ENCODE measurements at places on chromosomes 11 and 22. TPM values are rescaled to one million over a fixed set of nuclear protein-coding genes. Genes with fewer than 3 reads are reported as not detected.

C11orf97 gene
- total RNA-seq, result not detected

- DNase-seq, result no peak
These were observed 24.2 kb downstream of the MFNG start for GRCh38 chr22:37461961-37462360.

- DNase-seq, result no peak
These were observed 715.8 kb upstream of the LRRC4C start for GRCh38 chr11:42175203-42175602.

ROM1 gene
- total RNA-seq, result 2.9 TPM

GRCh38 chr11:3903207-3903896, 47.9 kb downstream of the STIM1 start:
- no peak for DNase-seq

DNA sequence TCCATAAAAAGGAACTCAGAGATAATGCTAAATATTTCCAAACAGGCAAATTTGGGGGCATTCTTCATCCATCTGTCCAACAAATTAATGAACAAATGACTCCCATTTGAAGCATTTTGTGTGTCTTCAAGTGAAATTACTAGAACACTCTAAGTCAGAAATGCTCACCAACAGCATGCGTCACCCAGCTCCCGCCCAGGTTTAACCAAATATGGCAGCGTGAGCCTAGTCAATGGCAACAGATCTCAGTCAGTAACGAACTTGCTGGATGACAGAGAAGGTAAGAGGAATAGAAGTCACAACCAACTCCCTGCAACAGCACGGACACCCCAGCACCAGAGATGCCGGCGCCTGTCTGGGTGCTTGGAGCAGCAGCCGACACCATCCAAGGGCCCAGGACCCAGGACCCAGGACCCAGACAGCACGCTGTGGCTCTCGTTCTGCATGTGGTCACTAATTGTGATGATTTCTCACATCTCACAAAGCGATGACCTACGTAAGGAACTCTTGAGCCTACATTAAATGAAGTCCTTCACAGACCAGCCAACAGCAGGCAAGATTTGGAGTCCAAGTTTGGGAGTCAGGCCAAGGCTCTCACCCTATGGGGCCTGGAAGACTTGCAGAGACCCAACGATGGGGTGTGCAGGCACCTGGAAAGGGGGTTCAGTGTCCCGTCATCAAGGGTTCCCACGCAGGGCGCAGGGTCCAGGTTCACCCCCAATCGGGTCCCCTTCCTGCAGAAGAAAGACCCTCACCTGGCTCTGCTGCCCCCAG, 556.9 kb downstream of the BRD1 start:
- DNase-seq, result no peak

- DNase-seq, result peak; percentile 64
These were observed 12.8 kb downstream of the PRR5 start for GRCh38 chr22:44714703-44715350.

LRRC74B gene
- total RNA-seq, result not detected

DNA sequence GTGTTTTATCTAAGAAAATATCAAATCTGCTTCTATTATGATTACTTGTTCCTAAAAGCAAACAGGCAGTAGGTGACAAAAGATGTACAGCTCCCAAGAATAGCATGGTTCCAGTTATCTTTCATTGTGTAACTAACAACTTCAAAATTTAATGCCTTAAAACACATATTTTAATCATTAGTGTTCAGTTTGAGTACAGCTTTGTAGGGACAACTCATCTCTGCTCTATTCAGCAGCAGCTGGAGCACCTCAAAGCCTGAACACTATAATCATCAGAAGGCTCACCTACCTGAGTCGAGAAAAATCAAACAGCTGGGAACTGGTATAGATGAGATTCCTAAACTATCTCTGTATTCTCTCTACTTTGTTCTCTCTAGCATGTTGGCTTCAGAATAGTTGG, 24.3 kb upstream of the OR5B12 start:
- no peak for DNase-seq

DNA sequence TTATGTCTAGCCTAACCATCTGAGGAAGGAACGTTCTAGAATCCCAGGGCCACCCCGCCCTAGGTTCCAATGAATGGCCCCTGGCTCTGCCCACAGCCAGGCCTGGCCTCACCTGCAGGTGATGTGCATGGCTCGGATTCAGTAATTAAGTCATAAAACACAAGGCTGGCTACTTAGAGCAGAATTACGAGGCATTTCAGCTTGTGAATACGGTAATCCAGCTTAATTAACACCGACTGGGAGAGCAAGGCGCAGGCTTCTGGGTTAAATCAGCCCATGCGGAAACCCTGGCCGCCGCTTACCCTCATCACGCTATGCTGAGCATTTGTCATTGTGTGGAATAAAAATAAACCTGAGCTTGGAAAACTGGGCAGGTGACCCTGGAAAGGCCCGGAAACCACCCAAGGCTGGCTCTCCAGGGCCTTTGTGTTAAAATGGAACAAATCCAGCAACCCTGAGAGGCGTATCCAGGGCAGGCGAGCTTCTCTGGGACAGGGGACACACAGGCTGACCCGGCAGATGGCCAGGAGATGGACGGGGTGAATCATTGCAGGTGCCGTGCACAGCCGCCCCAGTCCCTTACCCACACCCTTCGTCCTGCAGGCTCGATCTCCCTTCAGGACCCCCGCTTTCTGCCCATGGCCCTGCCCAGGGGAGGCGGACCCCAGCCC, 220.2 kb downstream of the CTTN start:
- DNase-seq, result no peak

DNA sequence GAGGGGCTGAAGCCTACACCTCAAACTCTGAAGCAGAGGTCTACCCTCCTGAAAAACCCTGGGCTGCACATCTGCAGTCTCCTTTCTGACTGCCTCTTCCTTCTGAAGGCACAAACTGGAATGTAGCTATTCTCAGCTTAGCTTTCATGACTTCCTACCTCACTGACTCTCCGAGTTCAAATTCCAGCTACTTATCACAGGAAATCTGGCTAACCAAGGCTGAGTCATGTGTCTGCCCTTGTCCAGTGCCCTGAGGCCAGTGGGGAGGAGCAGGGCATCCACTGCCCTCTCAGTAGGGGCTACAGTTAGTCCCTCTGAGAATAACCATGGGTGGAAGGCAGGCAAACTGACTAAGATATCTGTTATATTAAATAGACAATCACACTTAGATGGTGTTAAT, 29.2 kb downstream of the PDGFD start:
- no peak for DNase-seq

DNA sequence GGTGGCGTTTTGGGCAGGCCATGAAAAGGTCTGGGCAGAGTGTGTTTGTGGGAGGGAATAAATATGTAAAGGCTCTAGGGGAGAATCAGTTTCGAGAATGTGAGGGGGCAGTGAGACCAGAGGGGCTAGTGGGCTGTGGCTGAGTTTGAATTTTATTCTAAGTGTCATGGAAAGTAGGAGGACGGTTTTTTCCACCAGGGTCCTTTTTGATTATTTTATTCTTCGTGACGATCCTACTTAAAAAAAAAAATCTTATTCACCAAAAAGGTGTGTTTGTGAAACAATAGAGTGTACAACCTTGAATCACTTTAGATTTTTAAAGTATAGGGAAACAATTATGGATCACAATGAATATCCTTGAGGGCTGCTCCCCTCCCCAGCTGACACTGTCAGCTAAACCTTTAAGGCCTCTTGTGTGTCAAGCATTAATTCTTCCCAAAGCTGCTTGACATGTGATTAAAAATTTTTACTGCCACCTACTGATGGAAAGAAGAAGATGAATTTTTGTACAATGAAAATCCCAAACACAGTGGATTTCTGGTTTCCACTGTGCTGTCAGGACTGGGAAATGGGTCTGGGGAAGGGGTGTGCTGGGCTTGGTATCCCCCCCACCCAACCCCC, 107.5 kb upstream of the OR4B1 start:
- no peak for DNase-seq

- peak; percentile 42 for DNase-seq
These were observed 3.1 kb upstream of the TNNT3 start for GRCh38 chr11:1916132-1916985.

DNA sequence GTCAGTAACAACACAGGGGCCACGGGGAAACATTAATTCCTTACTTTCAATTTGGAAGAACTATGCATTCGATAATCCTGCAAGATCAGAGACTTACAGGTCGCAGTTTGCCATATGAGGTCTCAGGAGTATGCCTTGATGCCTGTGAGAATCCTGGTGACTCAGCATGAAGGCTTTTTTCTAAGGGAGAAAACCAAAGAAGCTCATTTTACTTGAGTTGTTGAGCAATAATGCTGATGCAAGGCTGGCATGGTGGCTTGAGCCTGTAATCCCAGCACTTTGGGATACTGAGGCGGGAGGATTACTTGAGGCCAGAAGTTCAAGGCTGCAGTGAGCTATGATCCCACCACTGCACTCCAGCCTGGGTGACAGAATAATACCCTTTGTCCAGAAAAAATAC, 26.6 kb downstream of the ATG16L2 start:
- DNase-seq, result no peak

- no peak for DNase-seq
These were observed 140.2 kb upstream of the TIMP3 start for GRCh38 chr22:32661296-32661695.

DNA sequence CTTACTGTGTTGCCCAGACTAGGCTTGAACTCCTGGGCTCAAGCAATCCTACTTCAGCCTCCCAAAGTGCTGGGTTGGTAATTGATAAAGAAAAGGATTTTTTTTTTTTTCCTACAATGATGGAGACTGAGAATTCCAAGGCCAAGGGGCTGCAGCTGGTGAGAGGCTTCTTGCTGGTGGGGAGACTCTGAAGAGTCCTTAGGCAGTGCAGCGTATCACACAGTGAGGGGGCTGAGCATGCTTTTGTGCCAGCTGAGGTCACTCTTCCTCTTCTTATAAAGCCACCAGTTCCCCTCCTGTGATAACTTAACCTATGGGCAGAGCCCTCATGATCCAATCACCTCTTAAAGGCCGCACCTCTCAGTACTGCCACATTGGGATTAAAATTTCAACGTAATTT, 28.2 kb upstream of the CCDC81 start:
- no peak for DNase-seq

- DNase-seq, result no peak
These were observed 13.6 kb upstream of the MUC2 start for GRCh38 chr11:1060852-1061616.

KLHDC7B gene
- 0.07 TPM for total RNA-seq

OR2AG1 gene
- not detected for total RNA-seq

DNA sequence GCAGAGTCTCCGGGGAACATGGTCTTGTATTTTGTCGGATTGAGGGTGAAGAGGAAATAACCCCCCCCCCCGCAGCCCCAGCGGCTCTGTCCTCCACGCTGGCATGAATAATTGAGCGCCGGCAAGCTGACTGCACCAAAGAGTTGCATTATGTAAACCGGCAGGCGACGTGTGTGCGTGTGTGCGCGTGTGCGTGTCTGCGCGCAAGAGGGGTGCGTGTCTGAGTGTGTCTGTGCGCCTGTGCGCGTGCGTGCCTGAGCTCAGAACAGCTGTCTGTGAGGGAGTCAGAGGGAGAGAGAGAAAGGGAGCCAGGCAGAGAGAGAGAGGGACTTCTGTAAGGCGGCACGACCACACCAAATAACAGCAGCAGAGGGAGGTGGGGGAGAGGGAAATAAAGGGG, 94.4 kb downstream of the SCN3B start:
- DNase-seq, result no peak

PATE4 gene
- not detected for total RNA-seq

- no peak for DNase-seq
These were observed 101.4 kb upstream of the MTNR1B start for GRCh38 chr11:92867913-92868619.

DNA sequence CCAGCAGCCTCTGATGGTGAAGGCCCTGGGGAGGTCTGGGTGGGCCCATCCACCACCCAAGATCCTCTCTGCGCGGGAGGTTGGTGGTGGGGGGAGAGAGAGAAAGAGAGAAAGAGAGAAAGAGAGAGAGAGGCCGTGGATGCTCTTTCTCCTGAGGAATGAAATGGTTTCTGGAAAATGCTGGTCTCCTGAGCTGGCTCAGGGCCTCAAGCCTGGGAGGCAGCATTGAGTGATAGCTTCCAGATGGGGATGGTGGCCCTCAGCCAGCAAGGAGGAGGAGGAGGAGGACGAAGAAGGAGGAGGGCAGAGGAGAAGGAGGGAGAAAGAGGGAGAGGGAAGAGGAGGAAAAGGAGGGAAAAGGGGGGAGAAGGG, 4.6 kb downstream of the TSPAN32 start:
- peak; percentile 65 for DNase-seq

- DNase-seq, result no peak
These were observed 53.2 kb upstream of the NECTIN1 start for GRCh38 chr11:119782006-119782738.

GRCh38 chr22:23657727-23658126, 25.6 kb upstream of the DRICH1 start:
- no peak for DNase-seq

DNA sequence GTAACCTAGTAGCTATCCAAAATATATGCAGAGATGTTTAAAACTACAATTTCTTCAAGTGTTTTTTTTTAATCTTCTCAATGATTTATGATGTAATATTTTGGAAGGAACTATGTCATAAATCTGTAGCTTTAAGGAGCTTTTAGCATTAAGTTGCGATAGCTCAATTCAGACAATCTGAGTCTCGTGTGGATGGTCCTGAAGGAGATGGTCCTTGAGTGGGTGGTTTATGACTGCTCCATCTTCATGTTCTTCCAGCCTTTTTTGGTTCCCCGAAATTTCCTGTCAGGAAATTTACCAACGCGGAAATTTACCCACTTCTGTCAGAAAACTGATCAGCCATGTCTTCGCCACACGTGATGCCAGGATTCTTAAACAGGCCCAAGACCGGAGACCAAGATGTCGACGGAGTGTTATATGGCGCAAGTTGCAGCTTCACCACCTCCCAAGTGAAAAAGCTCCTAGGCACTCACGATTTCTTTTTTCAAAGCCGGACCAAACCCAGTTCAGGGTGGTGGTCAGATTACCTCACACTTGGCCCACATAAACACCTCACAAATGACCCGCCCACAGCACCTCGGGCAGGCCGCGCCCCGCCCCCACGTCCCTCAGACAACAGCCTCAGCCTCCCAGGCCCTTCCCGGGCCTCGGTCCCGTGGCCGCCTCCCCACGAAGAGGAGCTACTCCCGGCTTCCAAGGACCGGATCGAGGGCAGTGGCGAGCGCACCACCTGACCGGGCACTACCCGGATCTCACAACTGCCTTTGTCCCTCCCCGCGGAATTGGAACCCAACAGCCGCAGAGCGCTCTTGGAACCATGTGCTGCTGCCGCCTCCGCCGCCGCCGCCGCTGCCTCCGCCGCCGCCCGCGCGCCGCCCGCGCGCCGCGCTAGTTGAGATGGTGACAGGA, at the start of gene MORC2:
MORC2 (minus strand) TSS at position 760 of the 909 bp plus-strand sequence. CDS start 885 bp downstream, outside the sequence.
- DNase-seq, result peak; percentile 79

YAP1 gene
- 60.5 TPM for total RNA-seq

TPBGL gene
- not detected for total RNA-seq

GRCh38 chr22:46879083-46879482, 116.6 kb downstream of the TBC1D22A start:
- DNase-seq, result no peak

DNA sequence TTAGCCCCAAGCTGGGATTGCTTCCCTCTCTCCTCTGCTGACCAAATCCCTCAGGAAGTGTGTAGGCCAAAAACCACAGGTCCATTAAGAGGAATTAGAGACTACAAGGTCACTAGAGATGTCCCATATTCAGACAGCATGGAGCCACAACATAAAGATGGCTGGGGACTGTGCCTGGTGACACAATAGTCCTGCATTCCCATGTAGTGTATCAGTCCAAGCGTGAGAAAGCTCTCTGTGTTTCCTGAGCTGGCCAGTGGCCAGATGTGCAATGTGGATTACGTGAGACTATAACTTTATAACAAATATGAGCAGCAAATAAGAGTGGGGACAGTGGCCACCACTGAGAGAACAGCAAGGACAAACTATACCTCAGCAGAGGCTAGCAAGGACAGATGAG, 7.6 kb upstream of the MS4A10 start:
- no peak for DNase-seq

FAM111A gene
- 19.5 TPM for total RNA-seq
